Activated gamma-delta T cell treated with Interleukin-2 at 50 U/mL for 16 hours (primary cell): ENCODE measurements at places on chromosomes 7 and 10.

GRCh38 chr7:39299695-39300094 lies 266.5 kb upstream of the YAE1 start:
- no peak for DNase-seq

- DNase-seq = no peak
Measured at GRCh38 chr7:71817916-71818315, 594.2 kb downstream of the CALN1 start.

DNA sequence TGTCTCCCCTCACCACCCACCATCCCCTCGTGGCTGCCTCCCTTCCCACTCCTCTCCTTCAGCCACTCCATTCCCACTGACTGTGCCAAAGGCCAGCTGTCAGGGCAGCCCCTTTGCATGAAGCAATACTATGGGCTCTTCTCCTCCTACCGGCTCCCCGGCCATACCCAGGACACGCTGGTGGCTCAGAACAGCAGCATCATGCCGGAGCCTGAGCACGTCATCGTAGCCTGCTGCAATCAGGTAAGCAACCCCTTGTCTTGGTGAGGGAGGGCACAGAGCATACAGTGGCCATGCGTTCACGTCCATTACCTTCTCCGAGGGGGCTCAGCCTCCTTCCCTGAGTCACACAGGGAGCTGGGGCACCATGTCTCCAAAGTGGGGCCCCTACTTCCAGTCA lies 11.6 kb downstream of the CHAT start:
- no peak for DNase-seq

- DNase-seq = no peak
Measured at GRCh38 chr7:151308256-151308655, 33.4 kb upstream of the NUB1 start.

DNA sequence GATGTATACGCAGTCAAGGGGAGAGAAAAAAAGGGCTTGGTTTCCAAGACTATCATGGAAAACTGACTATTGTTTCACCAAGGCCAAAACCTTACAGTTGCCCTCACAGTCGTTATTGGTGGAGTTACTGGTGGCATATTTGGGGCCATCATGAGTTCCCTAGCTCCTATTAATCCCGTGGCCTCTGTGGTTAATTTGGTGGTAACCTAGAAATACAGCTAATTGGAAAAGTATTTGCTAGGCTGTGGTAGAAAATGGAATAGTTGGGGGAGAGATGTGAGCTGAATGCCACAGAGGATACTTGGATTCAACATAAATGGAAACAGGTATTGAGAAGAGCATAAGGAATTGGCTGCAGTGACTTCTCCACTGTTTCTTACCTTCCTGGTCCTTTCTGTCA lies 450.7 kb downstream of the KCNMA1 start:
- no peak for DNase-seq

DNA sequence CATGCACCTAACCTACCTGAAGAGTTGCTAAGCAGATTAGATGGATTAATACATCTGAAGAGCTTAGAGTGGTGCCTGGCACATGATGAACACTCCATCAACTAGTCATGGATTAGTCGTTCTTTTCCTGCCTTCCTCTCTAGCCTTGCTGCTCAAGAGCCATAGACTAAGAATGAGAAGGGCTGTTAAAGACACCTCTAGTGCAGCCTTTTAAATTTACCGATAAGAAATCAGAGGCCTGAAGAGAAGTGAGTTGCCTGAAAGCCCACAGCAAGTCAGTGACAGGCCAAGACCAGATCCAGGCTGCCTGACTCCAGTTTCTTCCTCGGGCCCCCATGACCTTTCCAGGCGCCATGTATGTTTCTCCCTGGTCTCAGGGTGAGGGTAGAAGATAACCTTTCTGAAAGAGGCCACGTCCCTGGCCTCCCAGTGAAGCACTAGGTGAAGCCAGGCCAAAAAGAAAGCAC lies 6.5 kb downstream of the TSPAN15 start:
- DNase-seq = no peak

GRCh38 chr10:28930514-28931495 lies 253.5 kb downstream of the BAMBI start:
- no peak for DNase-seq
